ENCODE measurements at places on chromosomes 6 and 20.

- no peak for DNase-seq
Measured at GRCh38 chr6:134698228-134698627, 251.7 kb downstream of the ALDH8A1 start.

GRCh38 chr20:19583532-19584175, 174.4 kb upstream of the RIN2 start:
- DNase-seq, result no peak

GRCh38 chr6:157753291-157753690, 69.8 kb upstream of the SNX9 start:
- DNase-seq, result no peak

GRCh38 chr6:14748679-14749078, 497.2 kb upstream of the JARID2 start:
- DNase-seq, result no peak

GRCh38 chr20:37209661-37210314, 30.4 kb upstream of the MROH8 start:
- DNase-seq, result no peak

DNA sequence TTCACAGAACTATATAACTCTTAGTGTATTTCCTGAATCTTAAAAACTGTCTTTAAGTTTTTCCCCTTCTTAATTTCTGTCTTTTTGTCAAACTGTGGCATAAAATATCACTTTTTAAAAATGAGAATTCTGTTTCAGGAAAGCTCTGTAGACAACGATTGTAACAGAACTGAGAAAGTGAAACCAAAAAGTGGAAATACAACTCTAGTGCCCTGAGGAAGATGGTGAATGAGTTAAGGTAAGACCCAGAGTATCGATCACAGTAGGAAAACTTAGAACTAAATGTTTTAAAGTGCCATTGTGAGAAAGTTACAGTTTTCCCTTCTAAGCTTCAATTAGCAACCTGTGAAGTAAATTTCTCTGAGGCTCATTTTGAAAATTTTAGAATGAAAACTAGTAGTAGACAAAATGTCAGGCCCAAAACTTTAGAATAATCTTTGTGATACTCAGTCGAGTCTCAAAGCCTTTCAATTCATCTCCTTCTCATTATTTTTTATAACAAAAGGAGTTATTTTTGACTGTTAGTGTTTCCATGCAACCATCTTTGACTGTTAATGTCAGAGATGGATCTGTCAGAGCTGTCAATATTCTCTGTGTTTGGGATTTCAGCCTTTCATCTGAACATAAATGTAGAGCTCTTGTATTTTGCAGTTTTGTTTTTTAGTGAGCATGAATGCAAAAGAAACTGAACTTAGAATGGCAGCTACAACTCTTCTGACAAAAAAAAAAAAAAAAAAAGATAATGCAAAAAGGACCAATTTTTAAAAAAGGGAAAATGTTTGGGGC, 19.0 kb upstream of the TRDN start:
- no peak for DNase-seq
